ENCODE measurements at places on chromosomes 2 and 18.

GRCh38 chr18:35005963-35006577 is 35.1 kb upstream of the MAPRE2 start:
- no peak for DNase-seq

- DNase-seq: no peak
Measured at GRCh38 chr2:108960006-108960405, 29.0 kb downstream of the EDAR start.

GRCh38 chr2:102185347-102185746 is 1.5 kb upstream of the IL1RL2 start:
- no peak for DNase-seq

DNA sequence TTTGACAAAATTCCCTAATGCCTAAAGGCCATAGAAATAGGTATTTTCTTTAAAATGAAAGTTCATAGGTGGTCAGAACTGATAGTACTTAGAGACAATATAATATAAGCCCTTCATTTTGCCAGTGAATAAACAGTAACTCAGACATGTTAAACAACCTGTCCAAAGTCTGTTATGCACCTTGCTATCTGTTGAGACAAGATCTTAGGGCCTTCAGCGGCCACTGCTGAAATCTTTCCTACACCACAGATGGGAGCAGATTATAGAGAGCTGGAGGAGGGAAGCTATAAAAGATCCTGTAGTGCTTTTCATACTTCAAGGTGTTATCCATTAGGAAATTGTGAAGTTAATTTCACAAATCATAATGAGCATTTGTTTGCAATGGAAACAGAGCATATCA is 13.8 kb downstream of the CERKL start:
- no peak for DNase-seq

DNA sequence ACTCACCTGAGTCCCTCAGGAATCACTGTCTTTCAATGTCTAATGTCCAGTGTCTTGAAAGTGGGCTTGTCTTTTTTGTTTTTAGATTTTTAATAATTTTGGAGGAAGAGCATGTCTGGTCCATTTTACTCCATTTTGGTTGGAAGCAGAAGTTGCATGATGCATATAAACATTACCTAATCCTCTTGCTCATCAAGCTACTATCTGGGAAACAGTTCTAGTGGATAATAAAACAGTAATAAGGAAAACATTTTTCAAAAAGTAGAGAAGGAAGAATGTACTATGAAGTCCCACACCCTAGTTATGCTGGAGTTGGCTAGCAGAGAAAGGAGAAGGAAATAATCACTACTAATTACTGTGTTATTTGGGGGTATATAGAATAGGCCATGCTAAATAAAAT is 263.7 kb downstream of the ETAA1 start:
- DNase-seq: no peak

DNA sequence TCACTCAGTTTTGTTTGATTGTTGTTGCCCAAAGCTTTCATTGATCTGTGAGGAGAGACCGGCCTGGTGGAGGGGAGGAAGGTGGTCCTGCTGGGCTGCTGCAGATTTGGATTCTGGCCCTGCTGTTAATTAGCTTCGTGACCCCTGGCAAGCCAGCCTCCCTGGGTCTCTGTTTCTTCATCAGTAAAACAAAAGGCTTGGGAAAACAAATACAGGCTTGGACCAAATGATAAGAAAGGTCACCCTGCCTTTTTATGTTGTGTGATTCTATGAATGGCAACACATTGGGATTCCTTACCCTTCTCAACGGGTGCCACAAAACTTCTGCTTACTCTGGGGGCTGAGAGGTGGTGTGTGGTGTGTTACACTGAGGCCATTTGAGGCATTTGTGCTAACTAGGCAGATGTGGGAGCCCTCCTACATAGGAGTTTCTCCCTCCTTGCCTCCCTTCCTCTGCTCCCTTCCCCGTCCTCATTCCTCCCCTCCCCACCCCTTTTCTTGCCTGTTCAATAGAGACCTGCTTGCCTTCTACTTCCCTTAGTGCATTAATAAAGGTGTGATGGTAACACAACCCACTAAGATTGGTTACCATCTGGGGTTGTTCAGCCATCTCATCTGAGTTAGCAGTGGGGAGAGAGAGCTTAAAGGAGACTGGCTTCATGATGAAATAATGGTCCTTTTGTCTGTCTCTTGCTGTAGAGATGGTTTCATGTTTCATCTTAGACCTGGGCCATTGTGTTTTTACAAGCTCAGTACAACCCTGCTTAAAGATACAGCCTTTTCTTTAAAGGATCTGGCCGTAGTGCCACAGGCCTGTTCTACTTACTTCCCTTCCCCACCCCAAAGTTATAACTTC is 96.2 kb downstream of the TANC1 start:
- DNase-seq: no peak

DNA sequence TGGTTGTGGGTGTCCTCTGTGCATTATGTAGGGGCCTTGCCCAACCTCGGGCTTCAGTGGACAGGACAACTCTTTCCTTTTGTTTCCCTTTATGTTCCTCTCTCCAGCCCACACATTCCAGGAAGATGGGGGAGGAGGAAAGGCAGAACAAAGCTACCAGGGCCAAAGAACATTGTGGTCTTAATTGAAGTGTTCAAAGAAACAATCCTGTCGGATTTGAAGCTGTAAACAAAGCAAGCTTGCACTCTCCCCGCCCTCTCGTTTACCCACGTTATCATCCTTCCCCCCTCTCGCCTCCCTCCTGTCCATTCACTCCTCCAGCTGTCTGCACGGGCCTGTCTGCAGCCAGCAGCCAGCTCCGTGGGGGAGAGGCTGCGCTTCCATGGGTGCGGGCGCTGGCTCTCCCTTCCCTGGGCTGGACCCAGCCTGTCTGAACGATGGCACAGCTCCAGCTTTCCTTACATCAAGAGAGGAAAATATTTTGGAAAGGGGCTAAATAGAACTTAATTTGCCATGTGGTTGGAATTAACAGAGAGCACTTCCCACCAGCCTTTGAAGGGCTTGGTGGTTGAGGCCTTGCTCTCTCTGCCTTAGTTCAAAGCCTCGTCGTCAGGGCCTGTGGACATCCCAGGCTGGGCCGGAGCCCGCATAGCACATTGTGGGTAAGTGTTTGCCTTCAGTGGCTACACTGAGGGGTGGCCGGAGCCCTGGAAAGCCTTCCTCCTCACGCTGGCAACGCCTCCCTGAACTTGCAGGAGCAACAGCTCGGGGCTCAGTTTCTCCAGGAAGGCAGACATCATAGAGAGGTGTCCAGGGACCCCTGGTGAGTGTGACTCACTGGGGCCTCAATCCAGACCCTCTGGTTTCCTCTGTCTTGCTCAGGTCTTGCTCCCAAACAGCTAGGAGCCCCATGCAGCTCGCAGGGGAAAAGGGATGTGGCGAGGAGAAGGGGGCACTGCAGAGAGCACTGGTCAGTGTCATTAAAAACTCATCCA is 60.6 kb upstream of the HS6ST1 start:
- no peak for DNase-seq

GRCh38 chr2:235026649-235027557 is 75.1 kb downstream of the SH3BP4 start:
- DNase-seq: no peak

GRCh38 chr18:48098007-48098406 is 167.5 kb upstream of the SMAD2 start:
- DNase-seq: no peak

DNA sequence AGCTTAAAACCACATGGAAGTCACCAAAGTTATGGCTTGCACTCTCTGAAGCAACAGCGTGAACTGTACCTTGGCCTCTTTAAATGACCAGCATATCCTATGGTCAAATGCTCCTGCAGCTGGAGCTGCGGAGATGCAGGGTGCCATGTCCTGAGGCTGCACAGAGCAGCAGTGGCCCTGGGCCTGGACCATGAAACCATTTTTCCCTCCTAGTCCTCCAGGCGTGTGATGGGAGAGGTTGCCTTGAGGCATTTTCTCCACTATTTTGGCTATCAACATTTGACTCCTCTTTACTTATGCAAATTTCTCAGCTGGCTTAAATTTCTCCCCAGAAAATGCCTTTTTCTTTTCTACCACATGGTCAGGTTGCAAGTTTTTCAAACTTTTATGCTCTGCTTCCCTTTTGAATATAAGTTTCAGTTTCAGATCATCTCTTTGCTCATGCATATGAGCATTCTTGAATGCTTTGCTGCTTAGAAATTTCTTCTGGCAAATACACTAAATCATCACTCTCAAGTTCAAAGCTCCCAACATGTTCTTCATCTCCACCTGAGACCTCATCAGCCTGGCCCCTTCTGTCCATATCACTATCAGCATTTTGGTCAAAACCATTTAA is 82.9 kb upstream of the TMEFF2 start:
- no peak for DNase-seq

GRCh38 chr18:48804856-48805610 is 145.7 kb downstream of the SMAD7 start:
- DNase-seq: no peak

DNA sequence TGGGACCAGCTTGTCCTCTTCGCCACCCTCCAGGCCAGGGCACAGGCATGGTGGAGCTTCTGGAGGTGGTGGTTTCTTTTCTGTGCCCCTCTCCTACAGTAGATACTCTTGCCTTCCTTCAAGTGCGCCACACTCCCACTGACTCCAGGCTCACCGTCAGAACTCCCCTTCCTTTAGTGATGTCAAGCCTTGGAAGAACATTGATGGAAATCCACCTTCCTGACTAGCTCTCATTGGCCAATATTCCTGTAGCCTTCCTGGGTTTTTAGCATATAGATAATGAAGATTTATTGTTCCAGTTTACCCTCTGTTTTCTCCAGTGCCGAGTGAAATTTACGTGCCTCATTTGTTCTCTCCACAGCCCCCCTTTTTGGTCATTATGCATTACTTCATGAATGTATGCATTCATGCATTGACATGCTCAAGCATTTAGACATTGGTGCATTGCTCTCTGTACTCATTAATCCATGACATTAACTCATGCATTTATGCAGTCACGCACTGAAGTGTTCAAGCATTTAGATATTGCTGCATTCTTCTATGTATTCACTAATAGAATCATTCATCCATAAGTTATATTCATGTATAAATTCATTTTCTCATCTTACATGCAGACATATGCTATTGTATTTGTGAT is 37.3 kb downstream of the PLB1 start:
- no peak for DNase-seq

DNA sequence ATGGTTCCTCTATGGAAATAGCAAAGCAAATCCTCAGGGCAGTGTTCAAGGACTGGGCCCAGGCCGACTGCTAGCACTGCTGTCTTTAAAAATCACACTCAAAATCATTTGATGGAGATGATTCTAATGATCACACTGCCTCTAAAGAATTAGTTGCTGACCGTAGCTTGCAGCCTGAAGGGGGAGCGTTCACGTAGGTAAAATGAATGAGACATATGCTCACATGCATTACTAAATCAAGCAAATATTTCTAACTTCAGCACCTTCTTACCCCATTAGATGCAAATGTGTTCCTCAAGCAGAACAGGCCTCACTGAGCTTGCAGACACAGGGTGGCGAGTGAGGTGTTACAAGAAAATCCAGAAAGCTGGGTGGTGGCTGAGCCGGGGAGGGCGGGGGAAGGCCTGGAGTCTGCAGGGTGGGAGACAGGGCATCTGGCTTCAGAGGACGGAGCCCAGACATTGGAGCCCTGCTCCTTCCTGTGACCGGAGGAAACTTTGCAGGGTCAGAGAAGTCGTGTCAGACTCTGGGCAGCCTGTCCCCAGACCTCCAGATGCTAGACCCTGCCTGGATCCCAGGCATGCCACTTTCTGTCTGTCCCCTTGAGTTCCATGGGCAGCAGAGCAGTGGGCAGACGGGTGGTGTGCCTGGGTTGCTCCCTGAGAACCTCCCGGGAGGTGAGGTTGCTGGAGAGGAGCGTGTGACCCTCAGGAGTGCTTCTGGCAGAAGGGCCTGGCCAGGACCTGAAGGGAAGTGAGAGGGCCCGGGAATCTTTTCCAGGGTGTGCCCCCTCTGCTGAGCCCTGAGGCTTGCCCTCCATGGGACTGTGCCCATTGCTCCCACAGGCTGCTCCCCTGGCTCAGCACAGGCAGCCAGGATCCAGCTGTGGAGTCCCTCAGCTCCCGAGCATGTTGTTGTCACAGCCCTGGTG is 7.1 kb upstream of the NPPC start:
- no peak for DNase-seq

DNA sequence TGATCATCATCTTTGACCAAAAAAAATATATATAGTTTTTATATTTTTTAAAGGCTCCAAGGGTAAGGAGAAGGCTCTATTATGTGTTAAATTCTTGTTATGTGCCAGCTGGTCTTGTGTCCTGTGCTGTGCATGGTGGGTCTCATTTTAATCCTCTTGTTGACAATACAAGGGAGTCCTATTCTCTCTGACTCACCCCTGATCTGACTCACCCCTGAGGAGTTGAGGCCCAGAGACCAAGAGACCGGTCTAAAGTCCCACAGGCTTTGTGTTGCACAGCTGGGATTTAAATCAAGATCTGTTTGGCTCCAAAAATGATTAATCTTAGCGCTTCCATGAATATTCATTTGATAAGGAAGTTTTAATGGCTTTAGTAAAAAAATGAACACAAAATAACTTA is 25.7 kb downstream of the MC2R start:
- no peak for DNase-seq

- no peak for DNase-seq
Measured at GRCh38 chr18:74331404-74331803, 15.8 kb downstream of the C18orf63 start.

GRCh38 chr2:10989782-10990181 is 78.0 kb downstream of the KCNF1 start:
- DNase-seq: no peak

GRCh38 chr2:45935791-45936622 is 284.5 kb downstream of the PRKCE start:
- peak; percentile 35 for DNase-seq

DNA sequence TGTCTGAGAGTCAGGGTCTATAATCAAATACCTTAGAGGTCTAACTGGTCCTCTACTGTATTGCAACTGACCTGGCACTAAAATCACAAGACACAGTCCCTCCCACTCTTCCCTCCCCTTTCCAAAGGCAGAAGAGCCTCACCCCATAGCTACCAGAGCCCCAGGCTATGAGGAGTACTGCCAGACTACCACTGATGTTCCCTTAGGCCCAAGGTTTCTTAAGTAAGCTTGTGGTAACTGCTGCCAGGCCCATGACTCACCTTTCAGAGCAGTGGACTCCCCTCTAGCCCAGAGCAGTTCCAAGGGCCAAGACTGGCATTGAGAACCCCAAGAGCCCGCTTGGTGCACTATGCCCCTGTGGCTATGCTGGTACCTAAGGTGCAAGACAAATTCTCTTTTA is 1193.4 kb downstream of the DSC3 start:
- no peak for DNase-seq

GRCh38 chr18:48539406-48540250 is 797 bp downstream of the CTIF start:
- peak; percentile 25 for DNase-seq

- no peak for DNase-seq
Measured at GRCh38 chr2:9187620-9188214, 18.9 kb upstream of the ASAP2 start.

- no peak for DNase-seq
Measured at GRCh38 chr2:203340791-203341487, 12.7 kb downstream of the ABI2 start.
